CD8-positive, alpha-beta memory T cell (primary cell): ENCODE measurements at places on chromosomes 11 and 22. TPM values are rescaled to one million over a fixed set of nuclear protein-coding genes. Genes with fewer than 3 reads are reported as not detected.

DNA sequence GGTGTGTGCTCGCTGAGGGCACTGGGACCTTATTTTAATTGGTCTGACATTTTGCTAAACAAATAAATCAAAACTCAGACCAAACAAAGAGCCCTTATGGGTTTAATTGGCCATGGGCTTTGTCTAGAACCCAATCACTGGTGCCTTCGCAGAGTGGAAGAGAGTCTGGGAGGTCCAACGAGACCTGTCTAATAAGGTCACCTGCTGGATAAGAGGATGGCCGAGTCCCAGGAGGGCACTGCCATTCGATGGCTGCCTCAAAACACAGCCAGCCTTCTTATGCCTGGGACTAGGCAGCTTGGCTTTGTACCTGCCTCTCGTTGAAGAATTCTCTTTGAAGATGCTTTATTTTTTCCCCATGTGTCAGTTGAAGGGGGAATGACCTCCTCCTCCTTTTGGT lies 171.1 kb downstream of the CEP164 start:
- DNase-seq = no peak

DNA sequence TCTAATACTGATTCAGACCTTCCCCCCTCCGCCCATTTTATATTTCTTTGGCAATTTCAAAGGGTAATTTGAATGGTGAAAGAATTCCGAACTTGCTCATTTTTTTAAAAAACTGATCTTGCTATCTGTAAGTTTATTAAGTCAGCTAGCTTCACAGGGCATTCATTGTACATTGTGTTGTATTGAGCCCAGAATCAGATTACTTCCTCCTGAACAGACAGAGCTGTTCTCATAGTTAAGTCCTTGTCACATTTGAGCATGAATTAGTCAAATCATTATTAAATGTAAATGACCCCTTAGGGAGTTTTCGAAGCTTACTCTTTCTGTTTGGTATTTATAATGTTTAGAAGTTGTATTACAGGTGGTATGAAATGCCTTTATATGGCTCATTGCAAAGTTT lies 34.4 kb downstream of the CYP2R1 start:
- no peak for DNase-seq

DNA sequence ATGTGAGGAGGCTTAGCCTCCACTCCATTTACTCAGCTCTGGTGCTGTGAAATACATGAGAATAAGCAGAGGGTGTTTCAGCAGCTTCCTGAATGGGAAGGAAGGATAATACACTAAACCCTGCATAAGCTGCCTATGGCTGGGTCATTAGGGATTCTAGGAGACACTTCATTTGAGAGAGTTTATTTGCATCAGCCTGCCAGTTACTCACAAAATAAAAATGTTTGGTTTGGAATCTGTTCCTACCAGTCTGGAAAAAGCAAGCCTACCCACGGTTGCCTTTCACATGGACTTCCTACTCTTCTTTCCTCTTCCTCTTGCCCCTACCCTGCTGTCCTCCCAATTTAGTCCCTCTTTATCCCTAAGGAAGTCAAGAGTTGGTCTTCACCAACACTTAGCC lies 20.5 kb downstream of the SLC1A2 start:
- no peak for DNase-seq

P4HA3 gene
- total RNA-seq = not detected

DNA sequence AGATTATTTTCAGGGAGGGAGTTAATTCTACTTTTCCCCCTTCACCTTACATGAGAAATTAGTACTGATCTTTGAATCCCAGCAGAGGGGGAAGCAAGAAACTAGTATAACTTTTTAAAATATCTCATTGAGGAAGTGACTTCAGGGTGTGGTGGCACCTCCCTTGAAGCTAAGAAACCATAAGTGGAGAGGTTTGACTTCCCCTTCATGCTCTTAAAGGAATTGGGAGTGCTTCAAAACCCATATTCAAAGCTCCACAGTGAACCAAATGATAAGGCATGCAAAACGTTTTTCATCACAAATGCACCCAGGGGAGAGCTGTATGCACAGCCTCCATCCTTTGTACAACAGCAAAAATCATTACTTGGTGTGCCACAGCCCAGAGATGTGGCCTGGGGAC lies 540 bp downstream of the MS4A14 start:
- DNase-seq = no peak

DNA sequence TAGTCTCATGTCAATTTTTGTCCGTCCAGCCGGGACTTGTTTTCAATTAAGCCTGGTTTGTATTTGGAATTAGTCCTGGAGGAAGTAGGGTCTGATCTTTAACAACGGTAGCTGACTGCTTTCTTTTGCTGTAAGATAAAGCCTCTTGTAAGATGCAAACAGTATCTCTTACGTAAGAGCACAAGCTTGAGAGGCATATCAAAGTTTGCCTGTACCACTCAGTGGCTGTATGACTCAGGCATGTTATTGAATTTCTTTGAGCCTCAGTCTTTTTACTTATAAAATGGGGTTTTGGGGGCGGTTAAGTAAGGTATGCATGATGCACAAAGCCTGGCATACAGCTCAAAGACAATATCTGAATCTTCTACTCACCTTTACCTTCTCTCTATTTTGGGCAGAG lies 198.4 kb upstream of the NARS2 start:
- DNase-seq = no peak

DNA sequence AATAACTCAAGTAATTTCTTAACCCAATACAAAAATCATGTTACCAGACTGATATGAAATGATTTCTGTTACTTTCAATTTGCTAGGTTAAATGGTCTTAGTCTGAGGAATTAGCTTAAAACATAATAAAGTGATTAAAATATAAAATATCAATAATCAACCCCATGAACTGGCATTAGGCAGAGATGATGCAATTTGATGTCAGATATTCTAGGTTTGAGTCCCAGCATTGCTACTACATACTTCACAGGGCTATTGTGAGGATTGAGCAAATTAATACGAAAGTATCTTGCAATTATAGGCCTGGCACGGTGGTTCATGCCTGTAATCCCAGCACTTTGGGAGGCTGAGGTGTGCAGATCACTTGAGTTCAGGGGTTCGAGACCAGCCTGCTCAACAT lies 66.5 kb downstream of the PICALM start:
- no peak for DNase-seq
